Fibroblast of lung (primary cell): ENCODE measurements at places on chromosomes 12 and 14. TPM values are rescaled to one million over a fixed set of nuclear protein-coding genes. Genes with fewer than 3 reads are reported as not detected.

DNA sequence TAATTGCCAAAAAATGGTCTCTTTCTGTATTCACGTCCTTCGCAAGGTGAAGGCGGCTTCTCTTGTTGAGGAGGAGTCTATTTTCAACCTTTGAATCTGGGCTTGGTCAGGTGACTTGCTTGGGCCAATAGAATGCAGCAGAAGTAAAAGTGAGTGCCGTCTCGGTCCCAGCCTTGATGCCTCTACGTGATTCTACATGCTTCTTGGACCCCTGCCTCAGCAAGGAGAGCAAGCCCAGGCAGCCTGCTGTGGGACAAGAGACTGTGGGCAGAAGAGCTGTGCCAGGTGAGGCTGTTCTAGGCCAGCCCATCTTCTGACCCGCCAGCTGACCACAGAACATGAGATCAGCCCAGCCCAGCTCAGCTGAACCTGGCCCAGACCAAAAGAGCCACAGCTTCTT, 39.1 kb upstream of the CCDC63 start:
- DNase-seq = no peak

DNA sequence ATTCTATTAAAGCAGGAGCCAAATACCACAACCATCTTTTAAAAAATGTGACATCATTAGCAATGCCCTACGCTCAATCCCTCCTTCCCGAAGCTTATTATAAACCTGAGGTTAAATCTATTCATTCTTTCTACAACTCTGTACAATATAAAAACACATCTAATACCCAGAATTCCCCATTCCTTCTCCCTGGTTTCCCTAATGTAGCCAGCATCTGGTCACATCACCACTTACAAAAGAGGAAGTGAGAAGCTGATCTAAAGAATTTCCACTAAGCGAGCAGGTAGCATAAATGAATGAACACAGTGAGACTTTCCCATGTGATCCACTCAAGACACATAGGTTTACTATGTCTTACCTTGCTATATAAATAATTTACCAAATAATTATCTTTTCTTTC, 90.4 kb downstream of the LRP6 start:
- DNase-seq = no peak

GRCh38 chr12:966724-967123, 17.2 kb upstream of the RAD52 start:
- DNase-seq = no peak

GRCh38 chr12:18283831-18284230, 22.5 kb downstream of the PIK3C2G start:
- no peak for DNase-seq

- DNase-seq = peak; percentile 32
Measured at GRCh38 chr12:79661629-79662028, 29.1 kb downstream of the PAWR start.

DNA sequence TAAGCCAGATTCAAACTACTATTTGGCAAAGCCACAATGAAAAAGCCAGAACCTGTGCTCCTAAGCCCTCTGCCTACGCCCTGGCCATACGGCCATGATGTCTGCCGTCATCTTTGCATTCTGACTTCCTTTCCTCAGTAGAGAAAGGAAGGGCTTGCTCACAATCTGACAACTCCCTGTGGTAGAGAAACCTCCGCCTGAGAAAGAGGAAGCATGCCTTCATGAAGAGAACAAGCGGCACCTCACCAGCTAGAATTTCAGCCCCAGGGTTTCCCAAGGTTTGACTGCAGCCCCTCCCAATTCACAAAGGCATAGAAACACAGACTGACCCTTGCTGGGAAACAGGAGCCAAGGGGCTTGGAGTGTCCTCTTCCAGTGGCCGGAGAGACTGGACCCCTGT, 25.7 kb downstream of the TEP1 start:
- DNase-seq = no peak

GALC gene
- total RNA-seq = 18.7 and 22.8 TPM in 2 replicates

ARPC3 gene
- 136 and 169 TPM in 2 replicates for total RNA-seq
